ENCODE measurements at places on chromosomes 2 and 18.
A peak's percentile ranks its signal among the peaks of the same experiment; 100 is the strongest.

GRCh38 chr2:17543131-17543660 lies 2.7 kb downstream of the VSNL1 start:
- DNase-seq = no peak

GRCh38 chr2:235098269-235098668 lies 146.5 kb downstream of the SH3BP4 start:
- DNase-seq = no peak

DNA sequence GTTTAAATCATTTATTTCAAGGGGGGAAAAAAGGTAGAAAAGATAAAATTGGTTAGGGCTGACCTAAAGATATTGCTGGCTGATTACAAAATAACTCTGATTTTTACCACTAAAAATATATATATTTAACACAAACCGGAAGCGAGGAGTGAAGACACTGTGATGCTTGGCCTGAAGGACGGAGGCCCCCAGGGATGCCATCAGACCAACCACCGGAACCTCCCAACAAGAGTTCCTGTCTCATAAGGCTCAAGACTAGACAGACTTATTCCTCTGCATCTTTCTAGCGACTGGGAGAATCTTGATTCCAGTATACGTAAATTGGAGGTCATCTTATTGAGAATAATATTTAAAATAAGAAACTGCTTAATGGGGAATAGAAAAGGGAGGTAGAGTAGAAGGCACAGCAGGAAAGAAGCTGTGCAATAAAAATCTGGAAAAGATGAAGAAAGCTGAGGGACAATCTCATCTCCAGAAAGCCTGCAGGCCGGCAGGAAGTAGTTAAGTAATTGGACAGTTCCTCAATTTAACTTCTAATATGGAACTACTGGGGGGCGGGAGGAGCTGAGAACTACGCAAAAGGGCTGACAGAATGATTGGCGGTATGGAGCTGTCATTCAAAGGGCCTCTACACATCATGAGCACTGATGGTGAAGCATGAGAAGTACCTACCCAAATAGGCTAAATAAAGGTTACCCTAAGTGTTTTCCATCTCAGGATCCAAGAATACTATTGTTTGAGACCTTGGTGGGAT lies 91.1 kb downstream of the DTNB start:
- peak; percentile 72 for DNase-seq

DNA sequence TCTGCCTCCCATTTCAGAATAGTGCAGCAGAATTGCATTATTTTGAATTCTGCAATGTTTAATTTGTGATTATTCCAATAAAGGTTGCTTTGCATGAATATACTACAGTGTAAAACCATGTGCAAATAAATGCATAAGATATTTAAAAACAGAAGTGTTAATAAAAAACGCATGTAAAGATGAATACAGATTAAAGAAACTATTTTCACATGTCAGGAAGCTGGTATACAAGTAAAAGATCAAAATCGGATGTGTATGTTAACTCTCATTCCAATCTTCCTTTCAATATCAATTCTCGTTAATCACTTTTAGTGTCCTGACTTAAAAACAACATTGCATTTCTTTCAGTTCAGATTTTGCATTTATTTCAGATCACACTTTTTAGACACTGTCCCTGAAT lies 3.1 kb downstream of the MCEE start:
- DNase-seq = no peak

DNA sequence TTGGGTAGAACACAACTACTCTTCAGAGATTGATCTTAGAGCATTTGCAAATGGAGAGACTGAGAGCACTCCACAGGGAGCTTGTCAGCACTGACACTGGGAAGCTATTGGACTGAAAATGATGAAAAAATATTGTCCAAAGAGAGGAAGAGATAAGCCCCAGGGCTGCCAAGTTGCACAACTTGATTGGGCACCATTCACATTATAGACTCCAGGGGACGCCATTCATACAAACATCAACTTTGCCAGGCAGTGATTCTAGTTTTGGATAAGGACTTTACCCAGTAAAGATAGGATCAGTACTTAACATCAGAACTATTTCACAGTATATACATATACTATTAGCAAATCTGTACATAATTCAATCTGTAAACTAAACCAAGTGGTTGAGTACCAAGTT lies 79.6 kb upstream of the MYCN start:
- DNase-seq = no peak

GRCh38 chr2:36409935-36410334 lies 54.4 kb downstream of the CRIM1 start:
- no peak for DNase-seq

GRCh38 chr18:50986360-50987087 lies 18.7 kb downstream of the ELAC1 start:
- no peak for DNase-seq

GRCh38 chr2:207467716-207468347 lies 61.9 kb upstream of the CREB1 start:
- DNase-seq = peak; percentile 71

All from GM12865 (cell line).